ENCODE measurements at places on chromosomes 4 and X. TPM values are rescaled to one million over a fixed set of nuclear protein-coding genes. Genes with fewer than 3 reads are reported as not detected.

The MAGEA8 gene
- total RNA-seq: not detected

The RHOXF2 gene
- 0.10 TPM for total RNA-seq

The PLP1 gene
- not detected for total RNA-seq

The SPATA4 gene
- not detected for total RNA-seq

The MND1 gene
- not detected for total RNA-seq

The CLCN4 gene
- 0.37 TPM for total RNA-seq
